ENCODE measurements at places on chromosomes 1 and 21.

GRCh38 chr1:233671286-233671685 is 57.4 kb downstream of the KCNK1 start:
- no peak for DNase-seq

GRCh38 chr1:248926401-248927182 is 20.6 kb downstream of the PGBD2 start:
- no peak for DNase-seq

DNA sequence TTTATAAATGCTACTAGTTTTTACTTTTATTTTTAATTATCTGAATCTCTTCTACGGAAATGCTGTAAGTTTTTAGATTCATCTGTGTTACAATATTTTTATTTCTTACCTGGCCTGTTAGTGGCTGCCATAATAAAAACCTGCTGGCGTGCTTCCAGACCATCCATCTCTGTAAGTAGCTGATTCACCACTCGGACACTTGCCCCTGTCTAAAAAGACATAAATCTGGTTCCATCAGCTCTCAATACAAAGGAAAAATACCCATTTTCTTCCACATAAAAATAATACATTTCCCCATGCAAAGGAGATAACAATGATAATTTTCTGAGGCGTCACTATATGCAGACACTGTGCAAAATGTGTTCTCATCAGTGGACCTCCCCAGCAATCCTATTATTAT is 62.0 kb downstream of the NVL start:
- DNase-seq = no peak

DNA sequence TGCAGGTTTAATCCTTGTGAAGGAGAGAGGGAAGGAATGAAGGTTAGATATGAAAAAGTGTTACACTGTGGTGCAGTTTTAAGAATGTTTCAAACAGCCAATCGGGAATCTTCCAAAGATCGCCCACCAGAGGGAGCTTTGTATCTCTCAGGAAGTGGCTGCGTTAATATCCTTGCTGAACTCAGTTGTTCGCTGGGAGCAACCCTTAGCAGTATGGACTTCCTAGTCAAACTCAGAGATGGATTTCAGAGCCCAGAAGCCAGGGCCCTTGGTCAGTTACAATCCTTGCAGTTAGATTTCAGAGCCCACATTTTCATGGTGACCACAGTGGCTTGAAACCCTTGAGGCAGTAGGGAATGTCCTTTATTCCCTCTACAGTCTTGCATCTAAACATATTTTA is 136.2 kb downstream of the NTNG1 start:
- peak; percentile 4 for DNase-seq

DNA sequence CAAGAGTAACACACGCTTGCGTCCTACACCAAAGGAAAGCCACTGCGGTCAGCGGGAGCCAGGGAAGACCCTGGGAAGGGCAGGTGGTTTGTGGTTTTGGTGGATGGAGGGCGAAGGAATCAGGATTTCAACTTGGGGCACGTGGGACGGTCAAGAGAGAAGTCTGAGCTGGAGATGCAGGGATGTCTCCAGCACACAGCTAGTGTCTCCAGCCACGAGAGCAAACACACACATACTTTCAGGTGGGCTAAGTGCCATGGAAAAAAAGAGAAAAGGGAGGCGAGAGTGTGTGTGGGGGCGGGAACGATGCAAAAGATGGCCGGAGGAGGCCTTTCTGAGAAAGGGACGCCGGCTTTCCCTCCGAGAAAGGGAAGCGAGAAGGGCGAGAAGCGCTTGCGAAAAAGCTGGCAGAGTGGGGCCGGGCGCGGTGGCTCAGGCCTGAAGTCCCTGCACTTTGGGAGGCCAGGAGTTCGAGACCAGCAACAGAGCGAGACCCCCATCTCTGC is 1.4 kb upstream of the SRRM1 start:
- peak; percentile 65 for DNase-seq

- DNase-seq = no peak
These were observed 185.1 kb downstream of the FCRL5 start for GRCh38 chr1:157367091-157367739.

- no peak for DNase-seq
These were observed 2.8 kb downstream of the GALNT2 start for GRCh38 chr1:230069796-230070195.

DNA sequence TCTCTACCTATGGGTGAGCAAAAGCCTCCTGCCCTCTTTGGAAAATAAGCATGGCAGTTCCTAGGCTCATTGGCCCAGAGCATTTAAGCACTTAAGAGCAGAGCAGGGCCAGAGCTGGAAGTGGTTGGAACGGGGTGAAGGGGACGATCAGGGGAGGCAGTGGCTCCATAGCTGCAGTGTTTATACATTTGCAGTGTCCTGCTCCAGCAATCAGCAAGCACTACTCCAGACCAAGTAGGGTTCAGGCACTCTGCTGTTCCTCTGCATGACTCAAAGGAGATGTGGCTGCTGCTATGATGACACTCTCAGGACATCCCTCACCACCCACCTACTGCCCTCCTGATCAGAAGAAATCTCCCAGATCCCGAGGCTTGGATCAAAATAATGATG is 55.0 kb downstream of the TRABD2B start:
- DNase-seq = no peak

DNA sequence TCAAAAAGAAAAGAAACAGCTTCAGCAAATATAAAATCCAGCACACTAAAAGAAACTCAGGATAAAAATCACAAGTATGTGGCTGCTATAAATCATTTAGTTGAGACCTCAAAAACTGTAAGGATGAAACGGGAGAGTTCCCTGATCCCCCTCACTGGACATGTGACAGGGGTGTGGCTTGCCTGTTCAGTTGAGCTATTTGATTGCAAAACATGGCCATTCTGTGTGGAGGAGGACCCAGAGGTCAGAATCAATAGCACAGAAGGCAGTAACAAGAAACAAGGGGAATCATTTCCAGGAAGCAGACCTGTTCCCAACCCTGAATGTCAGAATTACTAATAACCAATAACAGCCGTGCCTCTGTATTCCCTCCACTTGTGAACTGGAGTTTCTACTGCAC is 27.9 kb downstream of the RBM11 start:
- no peak for DNase-seq

- no peak for DNase-seq
These were observed 34.5 kb upstream of the CD58 start for GRCh38 chr1:116605315-116605714.

DNA sequence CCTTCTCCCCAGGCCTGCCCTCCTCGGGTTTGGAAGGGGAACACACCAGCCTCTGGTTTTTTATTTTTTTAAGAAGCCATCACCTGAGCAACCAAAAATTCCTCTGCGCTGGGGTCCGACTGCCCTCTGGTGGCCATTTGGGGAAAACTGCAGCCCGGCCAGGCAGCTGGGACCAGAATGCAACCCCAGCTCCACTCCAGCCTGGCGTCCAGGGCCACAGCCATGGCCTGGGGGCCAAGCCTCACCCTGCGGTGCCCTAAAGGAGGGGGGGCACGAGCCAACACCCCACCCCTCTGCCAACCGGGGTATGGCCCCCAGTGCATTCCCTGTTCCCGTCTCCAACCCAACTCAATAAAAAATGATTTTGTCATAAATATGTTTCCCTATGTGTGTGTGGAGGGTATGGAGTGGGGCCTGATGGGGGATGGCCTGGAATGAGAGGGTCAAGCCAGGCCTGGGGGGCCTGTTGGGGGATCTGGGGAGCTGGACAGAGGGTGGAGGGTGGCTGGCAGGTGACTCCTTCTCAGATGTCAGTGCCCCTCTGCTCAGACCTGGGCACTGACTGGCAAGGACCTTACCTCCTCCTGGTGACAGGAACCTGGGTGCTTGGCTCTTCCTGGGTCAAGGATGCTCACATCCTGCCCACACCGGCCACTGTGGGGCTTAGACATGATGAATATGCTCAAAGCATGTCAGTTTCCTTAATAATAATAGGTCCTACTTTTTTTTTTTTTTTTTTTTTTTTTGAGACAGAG is 3.2 kb downstream of the GPR3 start:
- DNase-seq = peak; percentile 63

GRCh38 chr1:212586206-212587015 is 22.1 kb upstream of the ATF3 start:
- DNase-seq = no peak

DNA sequence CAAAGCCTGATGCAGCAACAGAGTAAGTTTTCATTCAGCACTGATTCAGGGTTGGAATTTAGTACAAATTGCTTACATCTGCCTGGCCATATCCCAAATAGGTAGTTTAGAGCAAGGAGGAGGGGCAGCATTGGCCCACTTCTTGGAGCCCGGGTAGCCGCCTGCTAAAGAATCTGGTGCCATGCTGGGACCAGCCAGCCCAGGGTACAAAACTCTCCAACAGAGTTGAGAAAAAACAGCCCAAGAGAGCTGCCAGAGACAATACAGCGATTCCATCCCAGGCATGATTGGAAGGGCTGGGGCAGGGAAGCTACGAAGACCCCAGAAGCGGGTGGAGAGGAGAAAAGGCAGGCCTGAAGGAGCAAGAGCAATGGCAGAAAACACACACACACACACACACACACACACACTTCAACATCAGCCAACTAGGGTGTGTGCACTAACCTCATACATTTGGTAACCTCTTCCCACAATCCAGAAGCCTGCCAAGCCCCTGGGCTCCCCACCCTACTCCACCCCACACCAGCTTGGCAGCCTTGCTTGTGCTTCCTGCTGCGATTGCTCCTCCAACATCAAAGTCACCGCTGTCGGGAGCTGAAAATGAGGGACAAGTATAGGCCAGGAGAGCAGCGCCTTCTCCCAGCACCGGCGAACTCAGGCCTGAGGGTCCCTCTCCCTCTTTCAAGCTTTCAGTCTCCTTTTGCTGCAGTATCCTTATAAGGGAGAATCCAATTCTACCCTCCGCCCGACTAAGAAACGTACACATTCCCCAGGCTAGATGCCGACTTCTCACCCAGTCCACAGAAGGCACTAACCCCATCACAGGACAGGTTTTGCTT is 1.2 kb downstream of the PIK3C2B start:
- no peak for DNase-seq

DNA sequence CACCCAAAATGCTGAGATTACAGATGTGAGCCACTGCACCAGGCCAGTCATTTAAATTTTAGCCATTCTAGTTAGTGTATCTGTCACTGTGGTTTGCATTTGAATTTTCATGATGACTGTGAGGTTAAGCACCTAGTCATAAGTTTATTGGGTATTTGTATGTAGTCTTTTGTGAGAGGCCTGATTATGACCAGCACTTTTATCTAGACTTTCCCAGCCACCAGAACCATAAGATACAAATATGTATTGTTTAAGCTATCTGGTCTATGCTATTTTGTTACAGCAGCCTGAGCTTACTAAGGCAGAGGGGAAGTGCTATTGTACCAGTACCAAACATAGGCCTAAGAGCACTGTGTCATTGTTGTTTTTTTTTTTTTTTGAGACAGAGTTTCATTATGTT is 19.9 kb upstream of the DNAJC6 start:
- no peak for DNase-seq

DNA sequence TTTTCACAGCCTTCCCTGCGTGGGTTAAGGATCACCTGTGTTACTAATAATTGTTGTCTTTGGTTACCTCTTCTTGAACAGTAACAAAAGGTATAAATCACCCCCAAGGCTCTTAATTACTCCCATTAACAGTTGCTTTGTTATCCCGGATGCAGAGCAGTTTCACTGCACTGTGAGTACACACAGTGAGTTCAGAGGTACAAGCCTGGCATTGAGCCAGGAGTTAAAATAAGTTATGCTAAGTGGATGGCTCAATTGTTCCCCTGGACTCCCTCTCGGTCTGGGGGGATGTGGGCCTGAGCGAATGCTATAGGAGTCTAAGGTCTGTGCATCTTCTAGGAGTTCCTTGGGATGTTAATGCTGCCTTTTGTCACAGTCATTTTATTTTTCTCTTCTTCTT is 258.3 kb downstream of the ATG4C start:
- peak; percentile 16 for DNase-seq

DNA sequence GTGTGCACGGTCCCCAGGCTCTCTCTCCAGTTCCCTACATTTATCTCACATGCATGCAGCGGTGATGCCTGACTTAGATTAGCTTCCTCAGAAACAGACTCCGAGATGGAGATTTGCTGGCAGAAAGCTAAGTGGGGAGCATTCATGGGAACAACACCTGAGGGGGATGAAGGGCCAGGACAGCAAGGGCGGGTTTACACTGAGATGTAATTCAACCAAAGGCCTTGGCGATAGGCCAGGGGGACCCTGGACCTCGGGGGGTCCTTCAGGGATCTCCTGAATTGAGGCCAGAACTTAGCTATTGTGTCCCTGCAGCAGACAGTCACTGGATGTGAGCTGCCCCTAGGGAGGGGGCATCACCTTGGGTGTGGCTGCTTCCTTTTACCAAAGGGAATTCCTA is 246.1 kb upstream of the CSF3R start:
- no peak for DNase-seq

DNA sequence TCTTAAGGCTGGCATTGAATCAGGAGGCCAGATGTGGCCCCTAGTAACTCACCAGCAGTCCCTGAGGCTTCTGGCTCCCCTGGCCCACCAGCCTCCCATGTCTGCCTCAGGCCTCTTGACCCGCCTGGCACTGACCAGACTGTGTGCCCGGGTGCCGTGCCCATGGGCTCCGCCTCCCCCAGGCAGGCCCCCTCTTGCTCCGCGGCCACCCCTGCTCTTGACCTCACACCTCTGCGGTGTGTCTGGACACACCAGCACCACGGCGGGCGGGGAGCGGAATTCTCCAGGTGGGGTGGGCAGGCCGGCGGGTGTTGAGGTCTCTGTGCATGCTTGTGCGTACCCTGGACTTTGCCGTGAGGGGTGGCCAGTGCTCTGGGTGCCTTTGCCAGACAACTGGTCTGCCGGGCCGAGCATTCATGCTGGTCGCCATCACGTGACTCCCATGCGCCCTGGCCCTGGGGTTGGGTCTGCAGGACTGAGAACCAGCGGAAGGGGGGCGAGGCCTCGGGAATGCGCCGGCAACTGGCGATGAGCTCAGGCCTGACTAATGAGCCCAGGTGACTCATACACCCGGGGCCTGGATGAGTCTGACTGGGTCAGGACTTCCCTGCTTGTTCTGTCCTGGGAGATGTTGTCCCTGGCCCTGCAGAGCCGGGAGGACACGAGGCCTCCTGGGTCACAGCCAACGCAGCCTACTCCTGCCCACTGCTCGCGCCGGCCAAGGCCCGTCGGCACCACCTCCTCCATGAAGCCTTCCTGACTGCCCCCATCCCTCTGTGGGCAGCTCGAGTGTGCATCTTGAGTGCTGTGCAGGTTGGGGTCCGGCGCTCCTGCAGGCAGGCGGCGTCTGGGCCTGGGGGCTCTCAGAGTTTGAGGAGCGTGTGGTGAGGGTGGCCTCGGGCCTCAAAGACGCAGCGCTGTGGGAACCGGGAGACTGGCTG is 22.6 kb downstream of the COL18A1 start:
- DNase-seq = peak; percentile 43

Data from right kidney (tissue), 9 donors.